Hepatic stellate cell (primary cell): ENCODE measurements at places on chromosomes 1 and 21.

DNA sequence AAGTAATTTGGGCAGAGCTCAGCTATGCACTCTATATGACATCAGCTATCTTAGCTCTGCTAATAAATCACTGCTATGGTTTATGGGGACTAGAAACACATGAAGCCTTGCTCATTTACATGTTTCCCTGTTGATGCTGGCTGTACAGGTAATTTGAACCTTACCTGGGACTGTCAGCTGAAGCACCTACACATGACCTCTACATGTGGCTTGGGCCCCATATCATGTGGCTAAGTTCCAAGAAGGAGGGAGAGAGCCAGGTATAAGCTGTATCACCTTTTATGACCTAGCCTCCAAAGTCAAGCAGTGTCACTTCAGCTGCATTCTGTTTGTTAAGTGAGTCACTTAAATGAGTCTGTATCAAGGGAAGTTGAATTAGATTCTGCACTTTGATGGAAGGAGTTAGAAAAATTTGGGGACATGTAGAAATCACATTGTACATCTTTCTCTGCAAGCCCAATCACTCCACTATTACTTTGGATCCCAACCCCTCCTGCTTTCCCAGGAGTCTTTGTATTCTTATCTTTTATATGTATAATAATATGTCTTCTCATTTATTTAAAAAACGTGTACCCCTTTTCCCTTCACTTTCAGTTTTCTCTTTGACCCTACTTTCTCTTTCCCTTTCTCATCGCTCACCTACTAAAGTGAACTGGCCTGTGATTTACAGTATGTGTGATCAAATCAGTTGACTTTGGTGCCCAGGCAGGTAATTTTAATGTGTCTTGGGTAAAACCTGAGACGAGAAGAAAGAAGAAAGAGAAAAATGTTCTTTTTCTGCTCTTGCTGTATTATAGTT is 53.4 kb upstream of the PRKACB start:
- no peak for DNase-seq

DNA sequence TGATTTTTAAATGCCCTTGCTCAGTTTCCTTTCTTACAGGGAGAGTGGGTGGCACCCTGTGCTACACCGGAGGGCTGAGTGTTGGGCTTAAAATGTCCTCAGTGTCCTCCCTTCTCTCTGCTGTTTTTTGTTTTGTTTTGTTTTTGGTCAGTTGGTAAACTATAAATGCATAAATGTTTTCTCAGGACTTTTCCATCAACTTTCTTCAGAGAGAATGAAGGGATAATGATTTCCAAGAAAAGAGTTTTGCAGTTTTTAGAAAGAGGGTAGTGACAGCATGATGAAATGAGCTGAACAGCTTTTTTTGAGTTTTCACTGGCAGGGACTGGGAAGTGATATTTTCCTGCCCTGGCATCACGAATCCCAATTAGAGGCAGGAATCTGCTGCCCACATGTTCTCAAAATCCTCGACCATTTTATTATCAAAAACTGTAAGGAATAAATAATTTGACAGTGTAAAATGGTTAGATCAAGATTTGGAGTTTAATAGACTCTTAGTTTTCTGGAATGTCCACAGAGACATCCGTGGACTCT is 15.2 kb downstream of the LAMC1 start:
- DNase-seq = no peak

DNA sequence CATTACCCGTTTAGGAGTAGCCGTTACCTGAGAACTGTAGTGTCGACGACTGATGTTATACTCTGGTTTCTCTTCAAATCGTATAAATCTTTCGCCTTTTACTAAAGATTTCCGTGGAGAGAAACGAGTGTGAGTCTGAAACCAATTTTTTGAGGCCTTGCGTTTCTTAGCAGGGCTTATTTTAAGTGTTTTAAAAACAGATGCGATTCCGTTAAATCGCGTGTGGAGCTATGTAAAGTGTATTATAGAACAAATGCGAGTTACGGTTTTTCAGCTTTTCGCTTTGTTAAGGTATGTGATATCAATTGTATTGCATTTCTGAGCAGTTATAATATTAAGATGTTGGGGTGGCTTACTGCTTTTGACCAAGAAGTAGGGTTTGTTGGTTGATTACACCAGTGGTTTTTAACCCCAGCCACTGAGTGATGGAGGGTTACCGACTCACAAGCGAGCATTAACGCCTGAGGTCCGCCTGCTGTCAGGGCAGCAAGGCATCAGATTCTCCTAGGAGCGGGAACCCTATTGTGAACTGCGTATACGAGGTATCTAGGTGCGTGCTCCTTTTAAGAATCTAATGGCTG is 18.0 kb downstream of the KIAA2013 start:
- DNase-seq = peak; percentile 91

DNA sequence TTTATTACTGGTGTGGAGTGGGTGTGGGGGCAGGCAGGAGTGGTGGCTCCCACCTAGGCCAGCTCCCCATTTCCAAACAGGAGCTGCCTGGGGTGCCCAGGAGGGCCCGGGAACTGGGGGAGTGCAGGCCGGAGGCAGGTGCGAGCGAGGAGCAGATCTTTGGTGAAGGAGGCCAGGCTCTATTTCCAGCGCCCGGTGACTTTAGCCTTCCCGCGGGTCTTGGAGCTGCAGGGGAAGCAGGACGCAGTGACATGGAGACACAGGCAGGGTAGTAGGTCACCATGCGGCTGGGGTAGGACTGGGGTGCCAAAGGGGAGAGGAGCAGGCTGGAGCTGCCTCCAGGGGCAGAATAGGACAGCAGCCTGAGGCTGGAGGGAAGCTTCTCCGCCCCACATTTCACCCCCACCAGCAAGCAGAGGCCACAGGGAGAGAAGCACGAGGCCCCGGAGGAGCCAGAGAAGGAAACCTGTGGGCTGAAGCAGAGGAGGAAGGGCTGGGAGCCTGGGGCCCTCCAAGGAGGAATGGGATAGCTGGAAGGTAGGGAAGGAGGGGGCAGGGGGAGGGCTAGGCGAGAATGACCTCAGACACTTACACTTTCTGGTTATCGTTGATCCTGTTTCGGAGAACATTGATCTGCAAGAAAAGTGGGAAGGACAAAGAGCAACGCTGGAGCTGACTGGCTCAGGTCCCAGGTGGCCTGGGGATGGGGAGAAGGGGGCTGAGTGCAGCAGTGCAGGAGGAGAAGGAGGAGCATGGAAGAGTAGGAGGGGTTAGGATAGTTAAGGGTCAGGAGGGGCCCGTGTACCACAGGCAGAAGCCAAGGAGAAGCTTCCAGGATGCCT is 18.2 kb downstream of the TNNT2 start:
- DNase-seq = no peak

DNA sequence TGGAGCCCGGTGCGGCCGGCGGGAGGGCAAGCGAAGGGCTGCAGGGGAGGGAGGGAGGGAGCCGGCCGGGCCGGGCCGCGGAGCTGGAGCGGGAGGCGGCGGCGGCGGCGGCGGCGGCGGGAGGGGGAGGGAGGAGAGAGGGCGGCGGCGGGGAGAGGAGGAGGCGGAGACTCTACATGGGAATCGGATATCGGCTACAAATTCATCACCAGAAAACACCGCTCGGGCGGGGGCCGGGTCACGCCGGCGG is at the start of gene AKT3:
Gene AKT3, minus strand, starts transcription at position 42 of the 250 bp plus-strand sequence. CDS start 7,073 bp downstream, outside the sequence.
- DNase-seq = peak; percentile 77

DNA sequence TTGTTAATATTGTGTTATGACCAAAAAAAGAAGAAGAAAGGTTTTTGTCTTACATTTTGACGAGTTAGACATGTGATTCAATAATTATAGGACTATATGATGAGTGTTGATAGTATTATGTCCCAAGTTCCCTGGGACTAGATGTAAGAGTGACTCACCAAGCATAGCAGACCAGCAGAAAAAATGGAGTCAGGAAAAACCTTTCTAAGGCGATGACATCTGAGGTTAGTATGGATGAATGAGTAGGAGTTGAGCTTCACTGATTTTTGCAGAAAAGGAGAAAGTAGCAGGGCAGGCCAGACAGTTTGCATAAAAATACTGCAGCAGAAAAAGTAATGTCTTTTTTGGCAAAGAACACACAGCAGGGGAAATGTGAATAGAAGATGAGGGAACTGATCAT is 1041.3 kb upstream of the ADGRL4 start:
- no peak for DNase-seq
